Skin of body (tissue), 3 donors: ENCODE measurements at places on chromosomes 2 and 18. TPM values are rescaled to one million over a fixed set of nuclear protein-coding genes. Genes with fewer than 3 reads are reported as not detected.

- no peak for DNase-seq
Measured at GRCh38 chr2:12504443-12504842, 212.3 kb upstream of the TRIB2 start.

DNA sequence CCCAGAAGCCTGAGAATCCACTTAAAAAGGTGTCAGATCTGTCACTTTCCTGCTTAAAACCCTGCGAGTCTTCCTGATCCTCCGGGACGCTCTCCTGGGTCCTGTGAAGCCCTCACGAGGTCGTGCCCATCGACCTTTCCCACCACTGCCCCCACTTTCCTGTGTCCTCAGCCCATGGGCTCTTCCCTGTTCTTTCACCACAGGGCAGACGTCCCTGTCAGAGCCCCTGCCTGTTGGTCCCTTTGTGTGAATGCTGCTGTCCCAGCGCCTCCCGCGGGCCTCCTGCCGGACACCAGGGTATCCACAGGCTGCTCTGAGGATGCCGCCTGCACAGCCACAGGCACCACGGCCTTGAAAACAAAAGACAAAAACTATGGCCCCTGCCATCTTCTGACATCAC, 125.6 kb downstream of the TMEM18 start:
- no peak for DNase-seq

DNA sequence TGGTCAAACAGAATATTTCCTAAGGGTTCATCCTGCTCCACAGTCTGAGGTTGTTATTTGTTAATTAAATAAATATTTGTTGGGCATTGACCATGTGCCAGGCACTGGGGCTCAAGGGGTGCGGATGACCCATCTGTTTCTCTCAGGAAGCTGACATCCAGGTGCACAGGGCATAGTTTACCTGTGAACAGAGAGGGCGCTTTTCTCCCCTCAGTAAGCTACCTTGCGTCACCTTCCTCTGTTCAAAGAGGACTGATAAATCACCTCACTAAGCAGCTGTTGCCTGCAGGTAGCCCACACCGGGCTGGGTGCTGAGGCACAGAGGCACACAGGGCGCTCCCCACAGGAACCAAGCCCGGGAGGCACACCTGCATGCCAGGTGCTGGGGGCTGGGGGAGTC, 41.6 kb downstream of the SH3RF3 start:
- DNase-seq, result no peak

- DNase-seq, result no peak
Measured at GRCh38 chr2:31413025-31413424, 1.5 kb downstream of the XDH start.

GRCh38 chr18:63336366-63337099, 17.0 kb upstream of the BCL2 start:
- DNase-seq, result peak; percentile 95

DNA sequence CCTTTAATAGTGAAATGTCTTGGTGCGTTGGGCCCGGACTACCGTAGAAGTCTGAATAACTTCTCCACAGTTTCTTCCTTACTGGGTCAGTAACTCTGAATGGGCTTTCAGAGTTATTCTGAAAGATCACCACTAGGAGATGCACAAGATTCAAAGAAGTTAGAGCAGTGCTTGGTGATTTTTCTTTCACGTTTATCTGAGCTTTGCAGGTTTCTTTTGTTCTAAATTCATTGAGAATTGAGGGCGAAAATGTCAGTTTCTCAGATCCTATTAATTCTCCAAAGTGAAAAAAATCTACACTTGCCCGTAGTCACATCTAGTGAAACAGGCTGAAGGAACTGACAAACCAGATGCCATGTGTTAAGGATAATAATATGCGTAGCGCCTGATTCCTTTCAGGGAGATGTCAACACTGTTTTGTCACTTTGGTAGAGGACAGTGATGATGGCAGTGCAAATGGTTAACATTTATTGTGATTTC, 70.1 kb downstream of the QPCT start:
- peak; percentile 75 for DNase-seq

DNA sequence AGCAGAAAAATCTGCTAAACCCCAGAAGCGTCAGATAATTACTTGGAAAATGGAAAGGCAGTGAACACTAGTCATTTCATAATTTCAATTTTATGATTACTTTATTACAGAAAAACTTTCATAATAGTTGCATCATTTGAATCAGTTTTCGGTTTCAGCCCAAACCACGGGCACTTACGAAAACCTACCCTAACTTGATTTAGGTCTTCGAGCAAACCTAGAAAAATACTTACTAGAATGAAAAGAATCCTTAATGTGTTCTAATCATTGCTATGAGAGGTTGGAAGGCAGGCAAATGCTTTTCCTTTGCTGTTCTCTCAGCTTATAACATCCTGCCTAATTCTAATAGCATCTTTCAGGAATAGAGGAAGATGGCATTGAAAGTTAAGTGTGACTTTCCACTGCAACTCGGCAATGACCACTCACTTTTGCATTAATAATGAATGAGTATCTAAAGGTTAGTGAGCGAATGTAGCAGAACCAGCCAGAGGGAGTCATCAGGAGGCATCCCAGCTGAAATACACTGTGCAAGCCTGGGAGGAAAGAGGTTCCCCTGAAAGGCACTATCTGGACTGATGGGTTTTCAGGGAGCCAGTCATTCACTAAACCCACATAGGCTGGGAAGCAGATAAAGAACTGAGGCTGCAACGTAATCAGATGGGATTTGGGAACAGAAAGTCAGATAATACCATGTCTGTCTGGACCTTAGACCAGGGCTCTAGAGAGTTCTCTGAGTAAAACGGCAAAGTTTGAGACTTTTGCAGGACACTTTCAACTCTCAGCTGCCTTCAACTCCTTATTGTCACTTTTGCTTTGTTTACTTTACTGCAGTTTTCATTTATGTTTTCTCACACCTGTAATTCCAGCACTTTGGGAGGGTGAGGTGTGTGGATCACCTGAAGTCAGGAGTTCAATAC, 520.8 kb downstream of the RNF144A start:
- DNase-seq, result no peak

GRCh38 chr2:8554296-8554806, 127.5 kb upstream of the ID2 start:
- DNase-seq, result no peak

- peak; percentile 81 for DNase-seq
Measured at GRCh38 chr2:206958261-206958660, 18.9 kb downstream of the CPO start.

DNA sequence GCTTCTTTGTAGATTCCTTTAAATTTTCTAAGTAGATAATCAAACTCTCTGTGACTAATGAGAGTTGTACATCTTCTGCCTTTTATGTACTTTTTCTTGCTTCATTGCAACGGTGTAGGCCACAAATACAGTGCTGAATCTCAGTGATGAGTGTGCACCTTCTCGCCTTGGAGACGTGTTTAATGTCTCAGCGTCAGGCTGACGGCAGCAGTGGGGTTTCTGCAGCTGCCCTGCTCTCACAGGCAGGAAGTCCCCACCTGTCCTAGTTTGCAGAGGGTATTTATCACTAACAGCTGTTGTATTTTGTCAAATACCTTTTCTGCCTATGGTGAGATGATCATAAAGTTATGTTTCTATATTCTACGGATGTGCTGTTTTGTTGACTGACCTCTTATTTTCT, 13.3 kb downstream of the AGXT start:
- no peak for DNase-seq

DNA sequence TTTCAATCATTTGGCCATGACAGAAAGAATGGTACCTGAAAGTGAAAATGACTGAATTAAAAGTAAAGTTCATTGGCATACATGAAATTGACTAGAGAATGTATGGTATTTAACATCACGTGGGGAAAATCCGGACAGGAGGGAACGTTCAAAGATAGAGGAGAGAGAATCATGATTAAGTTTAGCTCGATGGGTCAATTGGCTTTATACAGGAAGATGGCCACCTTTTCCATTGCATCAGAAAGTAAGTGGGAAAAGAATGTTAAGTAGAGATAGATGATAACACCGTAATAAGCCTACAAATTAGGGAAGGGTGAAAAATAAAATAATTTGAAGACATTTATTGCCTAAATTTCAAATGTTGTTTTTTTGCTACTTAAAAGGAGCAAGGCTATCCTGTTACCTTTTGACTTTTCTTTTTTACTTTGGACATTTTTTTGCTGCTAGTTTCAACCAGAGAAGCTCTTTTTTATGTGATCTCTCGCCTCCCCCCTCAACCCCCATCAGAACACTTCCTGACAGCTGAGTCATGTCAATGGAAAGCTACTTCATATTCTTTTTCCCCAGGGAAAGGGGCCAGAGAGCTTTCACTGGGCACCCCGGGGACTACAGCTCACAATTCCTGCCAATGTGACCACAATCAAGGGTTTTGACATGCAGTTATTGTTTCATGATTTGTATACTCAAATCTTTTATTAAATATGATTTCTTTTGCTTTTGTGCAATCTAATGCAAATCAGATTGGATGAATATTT, 767 bp upstream of the CCDC102B start:
- DNase-seq, result peak; percentile 29

DNA sequence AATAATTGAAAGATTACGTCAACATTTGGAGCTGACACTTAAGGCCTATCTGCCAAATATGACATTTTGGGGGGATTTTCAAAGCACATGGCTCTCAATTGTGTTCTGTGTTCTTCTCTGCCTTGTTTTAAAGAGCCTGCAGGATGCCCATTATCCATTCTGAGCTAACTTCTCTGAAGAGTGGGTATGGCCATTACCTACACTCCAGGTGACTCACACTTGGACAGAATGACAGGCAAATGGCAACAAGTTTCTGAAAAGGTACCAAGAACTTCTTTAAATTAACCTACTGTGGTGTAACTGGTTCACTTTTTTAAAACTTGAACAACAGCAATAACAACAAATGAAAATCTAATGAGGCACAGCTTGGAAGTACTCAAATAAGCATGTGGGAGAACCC, 834.9 kb upstream of the SLC39A10 start:
- DNase-seq, result no peak

GRCh38 chr18:45320724-45321123, 294.6 kb upstream of the SLC14A2 start:
- DNase-seq, result no peak

DNA sequence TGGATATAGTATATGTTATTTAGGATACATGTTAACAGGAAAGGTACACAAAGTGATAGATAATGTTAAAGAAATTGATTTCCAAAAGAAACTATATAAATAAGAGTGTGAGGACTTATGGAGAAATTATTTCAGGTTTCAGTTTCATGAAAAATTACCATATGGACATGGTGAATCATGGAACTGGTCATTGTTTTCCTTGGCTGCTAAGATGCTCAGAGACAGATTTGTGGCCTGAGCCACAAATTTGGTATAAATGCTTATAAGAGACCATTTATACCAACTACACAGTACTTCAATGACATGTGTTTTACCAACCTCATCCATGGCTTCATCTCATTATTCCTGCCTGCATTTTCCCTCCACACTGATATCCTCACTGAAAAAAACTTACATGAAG, 188.1 kb downstream of the FMNL2 start:
- no peak for DNase-seq

DNA sequence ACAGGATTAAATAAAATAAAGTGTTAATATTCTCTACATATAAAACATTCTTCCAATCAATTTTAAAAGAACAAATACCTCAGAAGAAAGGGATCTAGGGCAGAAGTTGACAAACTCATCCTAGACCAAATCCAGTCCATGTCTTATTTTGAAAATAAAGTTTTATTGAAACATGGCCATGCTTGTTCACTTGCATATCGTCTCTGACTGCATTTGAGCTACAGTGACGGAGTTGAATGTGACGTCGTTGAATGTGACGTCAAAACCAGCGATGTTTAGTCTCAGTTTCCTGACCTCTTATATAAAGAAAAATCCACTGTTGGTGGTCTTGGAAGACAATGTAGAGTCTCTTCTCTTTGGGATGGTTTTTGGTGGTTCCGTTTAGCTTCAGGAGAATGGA, 33.6 kb downstream of the GREB1L start:
- DNase-seq, result no peak

DNA sequence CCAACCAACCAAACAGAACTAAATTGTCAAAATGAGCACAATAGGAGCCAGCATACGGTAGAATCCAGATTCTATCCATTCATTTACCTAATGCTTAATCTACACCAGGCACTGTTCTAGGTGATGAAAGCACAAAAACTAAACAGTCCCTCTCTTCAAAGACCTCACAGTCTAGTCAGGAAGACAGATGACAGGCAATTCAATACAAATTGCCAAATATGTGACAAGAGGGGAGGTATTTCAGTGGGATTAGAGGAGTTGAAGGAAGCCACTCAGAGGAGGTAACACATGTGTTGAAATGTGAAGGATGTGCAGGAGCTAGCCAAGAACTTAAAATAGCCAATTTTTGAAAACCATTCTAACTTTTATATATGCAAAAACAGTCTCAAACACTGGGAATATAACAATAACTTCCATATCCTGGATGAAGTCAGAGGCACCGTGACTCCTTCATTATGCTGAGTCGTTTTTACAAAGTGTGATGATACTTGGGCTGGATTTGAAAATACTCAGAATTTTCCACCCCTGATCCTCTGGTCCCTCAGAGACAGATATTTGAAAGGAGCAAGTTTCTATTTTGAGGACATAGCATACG, 204.9 kb downstream of the PID1 start:
- DNase-seq, result peak; percentile 57

DNA sequence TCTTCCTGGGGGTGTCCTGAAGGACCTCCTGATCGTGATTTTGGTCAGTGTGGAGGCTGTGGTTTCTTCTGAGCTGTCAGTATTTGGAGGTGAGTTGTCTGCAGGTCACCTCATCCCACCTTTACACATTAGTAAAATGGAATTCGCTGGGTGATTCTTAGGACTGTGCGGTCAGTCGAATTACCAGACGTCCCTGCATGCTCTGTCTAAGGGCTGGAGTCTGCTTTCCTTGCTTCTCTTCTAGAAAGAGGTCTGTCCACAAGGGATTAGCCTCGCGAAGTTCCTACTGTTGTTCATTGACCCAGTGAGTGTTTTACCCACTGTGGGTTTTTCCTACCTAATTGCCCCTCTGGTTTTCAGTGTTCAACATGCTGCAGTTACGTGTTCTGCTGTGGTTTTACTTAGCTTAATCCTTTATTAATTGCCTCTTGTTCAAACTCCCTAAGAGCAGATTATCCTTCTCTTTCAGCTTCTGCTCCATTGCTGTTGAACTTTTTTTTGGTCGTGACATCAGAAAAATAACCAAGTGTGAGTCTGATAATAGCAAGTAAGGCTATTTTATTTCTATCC, 183.4 kb downstream of the NEDD4L start:
- DNase-seq, result no peak

- DNase-seq, result no peak
Measured at GRCh38 chr2:30336978-30337841, 105.9 kb downstream of the LBH start.

Gene RAX
- total RNA-seq, result 0.39 TPM

Gene CD226
- 1.4 TPM for total RNA-seq

Gene HJURP
- total RNA-seq, result 6.6 TPM

Gene SMARCAL1
- total RNA-seq, result 19.2 TPM

Gene EMILIN1
- 66.1 TPM for total RNA-seq

Gene MSTN
- 6.2 TPM for total RNA-seq

Gene MC5R
- total RNA-seq, result not detected
